SJCRH30 (cell line): ENCODE measurements at places on chromosomes 16 and 17.

DNA sequence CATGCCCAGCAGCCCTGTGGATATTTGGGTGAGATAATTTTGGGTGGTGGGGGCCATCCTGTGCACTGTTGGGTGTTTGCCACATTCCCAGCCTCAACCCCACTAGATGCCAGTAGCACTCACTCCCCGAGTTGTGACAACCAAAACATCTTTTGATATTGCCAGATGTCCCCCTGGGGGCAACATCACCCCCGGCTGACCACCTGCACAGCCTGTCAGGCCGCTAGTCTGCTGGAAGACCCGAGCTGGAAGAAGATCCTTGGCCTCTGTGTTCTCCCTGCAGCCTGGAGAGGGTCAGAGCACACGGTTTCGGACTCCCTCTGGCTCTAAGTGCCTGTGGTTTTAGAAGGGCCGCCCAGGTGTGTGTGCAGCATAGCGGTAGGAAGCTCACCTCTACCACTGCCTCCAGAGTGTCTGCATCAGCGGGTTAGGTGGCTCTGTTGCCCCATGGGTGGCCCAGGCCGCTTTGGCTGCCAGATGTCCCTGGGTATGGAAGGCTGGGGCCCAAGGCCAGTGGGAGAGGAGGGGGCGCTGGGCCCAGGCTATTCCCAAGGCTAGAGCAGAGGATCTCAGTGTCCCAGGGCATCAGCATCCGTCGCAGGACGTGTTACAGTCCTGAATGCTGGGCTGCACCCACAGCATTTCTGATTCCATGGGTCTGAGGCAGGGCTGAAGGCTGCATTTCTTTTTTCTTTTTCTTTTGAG lies 195.8 kb upstream of the GSE1 start:
- DNase-seq = no peak

DNA sequence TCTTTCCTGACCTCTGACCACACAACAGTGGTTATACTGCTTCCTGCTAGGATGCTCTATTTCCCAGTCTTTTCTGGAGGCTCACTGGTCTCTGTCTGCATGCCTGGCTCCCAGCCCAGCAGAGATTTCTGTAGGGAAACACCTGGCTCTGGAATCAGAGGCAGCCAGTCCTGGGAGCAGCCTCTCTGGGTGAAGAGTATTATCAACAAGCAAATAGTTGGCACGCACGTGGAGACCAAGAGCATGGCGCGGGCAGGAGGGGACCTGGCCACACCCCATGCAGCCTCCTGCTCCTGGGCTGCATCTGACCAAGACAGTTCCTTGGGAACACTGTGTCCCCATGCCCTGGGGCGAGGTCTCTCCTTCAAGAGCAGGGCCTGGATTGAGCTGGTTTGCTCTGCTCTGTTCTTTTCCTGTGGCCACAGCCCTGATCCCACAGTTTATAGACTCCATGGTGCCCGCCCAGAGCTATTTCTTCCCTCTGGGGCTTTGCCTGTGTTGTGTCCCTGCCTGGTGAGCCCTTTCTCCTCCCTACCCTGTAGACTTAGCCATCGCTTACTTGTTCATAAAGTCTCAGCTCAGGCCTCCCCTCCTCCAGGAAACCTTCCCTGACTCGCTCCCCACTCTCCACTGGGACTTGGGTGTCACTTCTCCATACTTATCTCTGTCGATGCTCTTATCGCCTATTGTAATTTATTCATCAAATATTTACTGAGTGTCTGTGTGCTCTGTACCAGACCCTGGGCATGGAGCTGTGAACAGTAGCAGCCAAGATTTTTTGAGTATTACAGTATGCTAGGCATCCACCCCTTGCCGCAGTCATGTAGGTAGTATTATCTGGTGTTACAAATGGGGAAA lies 60.6 kb downstream of the SCNN1B start:
- DNase-seq = no peak

GRCh38 chr16:11536104-11536866 lies 50.4 kb downstream of the LITAF start:
- DNase-seq = no peak

DNA sequence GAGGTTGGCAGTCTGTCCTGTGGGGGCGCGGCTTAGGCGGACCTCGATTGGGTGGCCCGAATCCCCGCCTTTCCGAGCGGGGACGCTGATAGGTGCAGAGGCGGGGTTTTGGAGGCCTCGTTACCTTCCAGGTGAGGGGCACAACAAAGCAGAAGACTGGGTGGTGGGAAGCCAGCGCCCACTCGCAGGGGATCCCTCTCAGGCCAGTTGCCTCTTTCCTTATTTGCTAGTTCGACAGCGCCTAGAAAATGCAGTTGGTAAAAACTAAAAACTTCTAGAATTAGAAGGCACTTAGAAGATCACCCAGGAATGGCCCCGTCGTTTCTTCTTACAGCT lies 730 bp downstream of the KAT7 start:
- no peak for DNase-seq

DNA sequence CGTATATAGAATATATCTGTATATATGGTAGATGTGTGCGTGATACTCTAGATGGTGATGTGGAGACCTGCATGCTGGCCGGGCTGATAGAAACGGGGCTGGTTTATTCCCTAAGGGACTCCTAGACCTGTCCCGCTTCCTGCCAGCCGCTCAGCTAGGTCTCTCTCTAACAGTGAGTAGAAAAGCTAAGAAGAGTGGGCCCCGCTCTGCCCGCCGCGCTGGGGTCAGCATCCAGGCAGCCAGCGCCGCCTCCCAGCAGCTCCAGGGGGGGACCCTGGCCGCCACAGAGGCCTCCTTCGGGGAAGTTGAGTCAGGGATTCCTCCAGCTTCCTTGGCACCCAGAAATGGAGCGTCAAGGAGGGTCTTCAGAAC lies 9.4 kb downstream of the CYGB start:
- DNase-seq = peak; percentile 57

- no peak for DNase-seq
Observed at GRCh38 chr16:8645141-8645521, 23.6 kb downstream of the METTL22 start.

DNA sequence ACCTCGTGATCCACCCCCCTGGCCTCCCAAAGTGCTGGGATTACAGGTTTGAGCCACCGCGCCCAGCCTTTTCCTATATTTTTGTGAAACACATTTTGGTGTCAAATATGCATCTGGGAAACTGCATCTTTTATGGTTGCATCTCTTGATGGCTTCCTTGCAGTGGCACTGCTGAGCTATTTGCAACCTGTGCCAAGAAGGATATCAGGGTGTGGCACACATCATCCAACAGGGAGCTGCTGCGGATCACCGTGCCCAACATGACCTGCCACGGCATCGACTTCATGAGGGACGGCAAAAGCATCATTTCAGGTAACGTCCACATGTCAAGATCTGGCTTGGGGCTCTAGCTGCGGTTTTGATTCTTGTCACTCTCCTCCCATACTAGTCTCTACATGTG lies 16.8 kb upstream of the USP43 start:
- no peak for DNase-seq

- no peak for DNase-seq
Observed at GRCh38 chr17:32226886-32227285, 38.7 kb upstream of the RHBDL3 start.

DNA sequence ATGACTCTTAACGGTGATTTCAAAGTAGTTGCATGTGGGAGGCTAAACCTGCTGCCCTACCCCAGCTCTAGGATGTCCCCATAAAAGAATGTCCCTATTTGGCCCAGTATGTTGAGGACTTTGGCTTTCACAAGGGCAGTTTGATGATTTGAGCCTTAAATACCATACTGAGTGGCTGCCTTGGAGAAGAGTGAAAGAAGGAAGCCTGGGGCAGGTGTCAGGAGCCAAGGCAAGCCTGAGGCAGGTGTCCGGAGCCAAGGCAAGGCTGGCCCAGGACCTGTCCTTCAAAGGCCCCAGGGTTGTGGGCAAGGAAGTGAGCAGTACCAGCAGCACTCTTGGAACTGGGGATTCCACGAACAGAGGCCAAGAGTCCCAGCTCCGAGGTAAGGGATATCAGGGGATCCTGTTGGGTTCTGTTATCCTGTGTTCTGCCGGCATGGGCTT lies 18.6 kb downstream of the ST6GALNAC2 start:
- no peak for DNase-seq

GRCh38 chr16:2598723-2599122 lies 60.9 kb downstream of the PDPK1 start:
- no peak for DNase-seq

DNA sequence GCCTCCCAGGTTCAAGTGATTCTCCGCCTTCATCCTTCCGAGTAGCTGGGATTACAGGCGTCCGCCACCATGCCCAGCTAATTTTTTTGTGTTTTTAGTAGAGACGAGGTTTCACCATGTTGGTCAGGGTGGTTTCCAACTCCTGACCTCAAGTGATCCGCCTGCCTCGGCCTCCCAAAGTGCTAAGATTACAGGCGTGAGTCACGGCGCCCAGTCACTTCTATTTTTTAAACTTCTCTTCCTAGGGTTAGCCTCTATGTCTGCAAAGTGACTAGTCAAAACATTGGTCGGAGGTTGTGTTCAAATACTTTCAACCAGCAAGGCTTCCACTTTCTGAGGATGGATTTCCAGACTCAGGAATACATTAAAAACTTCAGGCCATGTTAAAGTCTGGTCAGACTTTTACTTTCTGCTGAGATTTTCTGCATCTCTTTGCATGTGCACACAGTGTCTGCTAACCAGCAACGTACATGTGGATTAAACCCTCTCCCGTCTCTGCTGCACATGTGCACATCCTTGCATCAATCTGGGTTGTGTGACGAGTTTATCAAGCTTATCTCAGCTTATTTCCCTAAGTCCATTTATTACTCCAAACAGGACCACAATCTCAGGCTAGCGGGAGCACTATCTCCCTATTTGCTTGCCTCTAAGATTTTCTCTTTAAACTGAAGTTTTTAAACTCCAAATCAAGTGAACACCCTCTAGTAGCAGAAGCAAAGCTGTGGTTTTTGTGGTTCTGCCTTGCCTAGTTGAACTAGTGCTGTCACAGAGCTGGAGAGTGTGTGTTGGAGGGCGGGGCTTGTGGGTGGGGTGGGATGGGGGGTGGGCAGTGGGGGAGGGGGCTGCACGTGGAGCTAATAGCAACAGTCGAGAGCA lies 525.2 kb upstream of the GOT2 start:
- DNase-seq = no peak

- no peak for DNase-seq
Observed at GRCh38 chr17:42016411-42016831, 818 bp downstream of the DNAJC7 start.

- DNase-seq = no peak
Observed at GRCh38 chr16:31875112-31875803, 1.7 kb downstream of the ZNF267 start.

DNA sequence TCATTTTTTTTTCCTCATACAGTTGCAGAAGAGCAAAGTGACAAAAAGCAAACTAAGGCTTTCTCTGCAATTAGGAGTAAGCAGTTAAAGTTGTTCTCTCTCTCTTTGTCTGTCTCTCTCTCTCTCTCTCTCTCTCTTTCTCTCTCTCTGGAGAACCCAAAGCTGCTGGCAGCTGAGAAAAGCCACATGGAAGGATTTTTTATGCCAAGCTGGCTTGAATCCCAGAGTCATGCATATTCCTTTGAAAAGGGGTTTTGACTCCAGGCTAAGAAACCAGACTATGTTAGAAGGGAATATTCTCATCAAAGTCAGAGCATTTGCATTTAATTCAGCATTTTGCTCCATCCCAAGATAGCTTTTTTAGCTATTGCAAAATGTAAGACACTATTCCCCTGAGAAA lies 1114.2 kb upstream of the GOT2 start:
- peak; percentile 19 for DNase-seq

DNA sequence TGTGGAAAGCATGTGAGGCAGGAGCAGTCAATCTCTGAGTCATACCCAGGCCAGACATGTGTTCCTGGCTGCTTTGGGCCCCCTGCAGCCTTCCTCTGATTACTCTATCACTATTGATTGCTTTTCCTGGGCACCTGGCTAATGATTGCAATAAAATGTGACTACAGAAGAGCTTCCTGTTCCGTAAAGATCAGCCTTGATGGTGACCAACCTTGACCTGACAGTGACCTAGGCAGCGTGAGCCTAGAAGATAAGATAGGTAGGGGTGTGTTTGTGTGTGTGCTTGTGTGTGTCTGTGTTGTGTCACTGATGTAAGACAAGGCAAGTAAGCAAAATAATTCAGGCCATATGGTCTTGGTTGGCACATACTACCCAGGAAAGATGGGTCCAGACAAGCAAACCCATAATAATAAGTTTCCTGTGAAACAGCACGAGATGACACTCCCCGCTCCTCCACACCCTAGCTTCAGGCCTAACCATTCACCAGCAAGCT lies 367.7 kb upstream of the CDH11 start:
- DNase-seq = no peak

DNA sequence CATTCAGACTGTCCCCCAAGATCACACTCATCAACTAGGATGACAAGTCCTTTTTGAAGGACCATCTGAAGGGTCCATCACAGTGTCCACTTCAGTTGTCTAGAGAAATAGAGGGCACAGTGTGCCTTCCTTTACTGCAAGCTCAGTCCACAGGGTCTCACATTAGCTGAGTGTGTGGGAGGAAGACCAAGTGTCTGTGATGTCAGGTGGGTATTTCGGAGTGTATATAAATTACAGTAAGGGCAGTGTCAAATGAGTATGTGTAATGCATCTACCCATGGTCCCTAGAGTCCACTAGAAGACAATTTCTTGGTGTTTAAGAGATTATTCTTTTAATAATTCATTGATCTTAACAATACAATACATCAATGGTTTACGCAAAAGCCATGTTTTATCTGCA lies 272.2 kb downstream of the CDH13 start:
- no peak for DNase-seq

DNA sequence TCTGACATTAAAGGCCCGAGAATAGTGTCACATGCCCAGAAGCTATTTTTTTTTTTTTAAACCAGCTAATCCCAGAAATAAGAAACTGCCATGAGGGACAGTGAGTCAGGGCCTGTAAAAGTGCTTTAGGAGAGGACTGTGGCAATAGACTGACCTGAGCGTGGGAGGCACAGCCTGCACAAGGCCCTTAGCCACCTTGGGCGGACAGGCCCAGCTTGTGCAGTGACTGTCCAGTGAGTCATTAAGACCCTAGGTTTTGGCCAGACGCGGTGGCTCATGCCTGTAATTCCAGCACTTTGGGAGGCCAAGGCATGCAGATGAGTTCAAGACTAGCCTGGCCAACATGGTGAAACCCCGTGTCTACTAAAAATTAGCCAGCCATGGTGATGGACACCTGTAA lies 343.0 kb upstream of the ZFHX3 start:
- no peak for DNase-seq

DNA sequence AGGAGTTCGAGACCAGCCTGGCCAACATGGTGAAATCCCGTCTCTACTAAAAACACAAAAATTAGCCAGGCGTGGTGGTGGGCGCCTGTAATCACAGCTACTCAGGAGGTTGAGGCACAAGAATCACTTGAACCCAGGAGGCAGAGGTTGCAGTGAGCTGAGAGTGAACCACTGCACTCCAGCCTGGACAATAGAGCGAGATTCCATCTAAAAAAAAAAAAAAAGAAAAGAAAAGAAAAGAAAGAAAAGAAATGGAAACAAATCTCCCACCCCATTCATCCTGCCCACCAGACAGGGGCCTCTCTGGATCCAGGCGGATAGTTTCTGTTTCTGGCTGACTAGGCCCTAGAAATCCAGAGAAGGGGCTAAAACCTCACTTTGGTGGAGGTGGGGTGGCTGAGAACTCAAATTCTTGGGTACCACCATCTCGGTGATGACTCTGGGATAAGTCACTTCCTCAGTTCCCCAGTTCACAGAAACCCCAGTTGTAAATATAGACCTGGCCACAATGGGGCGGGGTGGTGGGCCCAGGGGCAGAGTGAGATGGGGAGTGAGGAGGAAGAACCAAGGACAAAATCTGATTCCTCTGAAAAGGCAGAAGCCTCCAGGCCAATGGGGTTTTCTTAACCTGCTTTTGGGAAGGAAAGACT lies 22.2 kb downstream of the SOCS1 start:
- DNase-seq = no peak
